T-helper 2 cell (primary cell): ENCODE measurements at places on chromosomes 2 and 18.

DNA sequence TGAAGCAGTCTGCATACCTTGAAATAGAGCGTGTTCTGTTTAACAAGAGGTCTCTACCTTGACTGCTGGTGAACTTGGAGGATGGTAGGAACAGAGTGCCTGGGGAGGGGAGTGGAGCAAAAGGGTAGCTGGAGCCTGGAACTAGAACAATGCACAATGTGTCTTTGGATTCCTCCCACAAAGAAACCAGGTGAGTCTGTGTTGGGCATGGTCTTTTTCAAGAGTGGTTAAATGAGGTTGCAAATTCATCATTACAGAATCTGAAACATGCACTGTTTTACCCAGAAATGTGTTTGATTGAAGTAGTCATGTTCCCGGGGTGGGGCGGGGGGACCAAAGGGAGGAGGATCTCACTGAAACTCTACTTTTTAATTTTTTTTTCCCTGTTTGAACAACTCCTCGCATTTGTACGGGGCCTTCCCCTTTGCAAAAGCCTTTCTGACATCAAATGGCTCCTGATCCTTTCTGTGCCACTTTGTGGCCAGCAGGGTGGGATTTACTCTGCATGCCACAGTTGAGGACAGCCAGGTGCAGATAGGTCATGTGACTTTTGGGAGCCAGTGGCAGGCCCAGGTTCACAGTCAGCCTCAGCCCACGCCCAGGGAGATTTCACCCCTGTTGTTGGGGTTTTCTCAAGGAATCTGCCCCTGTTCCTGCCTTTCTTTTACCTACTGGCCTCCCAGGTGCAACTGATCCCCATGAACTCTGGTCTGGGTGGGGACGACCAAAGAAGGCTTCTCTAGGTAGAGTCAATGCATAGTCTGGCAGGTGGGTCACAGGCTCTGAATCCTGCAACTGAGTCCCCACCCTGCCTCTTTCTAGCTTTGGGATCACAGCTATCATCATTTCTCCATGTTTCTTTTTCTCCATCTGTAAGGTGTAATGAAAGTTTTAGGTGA, 28.2 kb downstream of the MYCN start:
- DNase-seq = peak; percentile 7

GRCh38 chr2:127177617-127178263, 42.4 kb downstream of the CYP27C1 start:
- DNase-seq = no peak

- DNase-seq = peak; percentile 93
These were observed 56.0 kb downstream of the TMEM247 start for GRCh38 chr2:46535360-46535759.

GRCh38 chr18:23306822-23307221, 146.3 kb upstream of the RIOK3 start:
- no peak for DNase-seq

DNA sequence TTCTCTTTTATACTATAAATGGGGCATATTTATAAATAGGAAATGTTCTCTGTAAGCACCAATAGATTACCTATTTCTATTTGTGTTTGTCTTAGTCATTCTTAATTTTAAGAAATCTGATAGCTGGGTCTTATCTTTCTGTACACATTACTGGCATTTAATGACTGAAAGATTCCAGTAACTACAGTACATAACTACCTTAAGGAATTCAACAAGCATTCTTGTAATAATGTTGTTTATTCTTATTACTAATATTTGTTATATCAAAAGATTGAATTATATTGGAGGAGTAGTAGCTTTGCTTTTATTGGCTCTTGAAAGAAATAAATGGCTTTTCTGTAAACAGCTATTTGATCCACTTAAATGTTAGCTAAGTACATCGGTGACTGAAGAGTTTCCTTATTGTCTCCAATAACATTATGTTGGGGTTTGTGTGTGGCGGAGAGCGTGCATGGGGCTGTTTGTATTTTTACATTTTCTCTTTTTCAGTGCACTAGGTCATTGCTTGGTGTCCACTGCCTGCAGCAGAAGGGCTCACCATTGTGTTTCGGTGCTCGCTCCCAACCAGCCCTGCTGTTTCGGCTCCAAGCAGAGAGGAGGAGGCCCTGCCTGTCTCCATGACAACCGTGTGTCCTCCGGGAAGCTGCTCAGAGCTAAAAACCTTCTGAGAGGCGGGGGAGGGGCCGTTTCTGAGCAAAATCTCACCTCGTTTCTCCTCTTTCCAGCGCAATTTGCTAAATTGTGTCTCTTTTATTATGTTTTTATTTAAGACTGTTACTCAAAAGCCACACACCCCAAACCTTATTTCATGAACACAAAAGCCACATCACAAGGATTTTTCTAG, 112.5 kb upstream of the SLC38A11 start:
- no peak for DNase-seq

DNA sequence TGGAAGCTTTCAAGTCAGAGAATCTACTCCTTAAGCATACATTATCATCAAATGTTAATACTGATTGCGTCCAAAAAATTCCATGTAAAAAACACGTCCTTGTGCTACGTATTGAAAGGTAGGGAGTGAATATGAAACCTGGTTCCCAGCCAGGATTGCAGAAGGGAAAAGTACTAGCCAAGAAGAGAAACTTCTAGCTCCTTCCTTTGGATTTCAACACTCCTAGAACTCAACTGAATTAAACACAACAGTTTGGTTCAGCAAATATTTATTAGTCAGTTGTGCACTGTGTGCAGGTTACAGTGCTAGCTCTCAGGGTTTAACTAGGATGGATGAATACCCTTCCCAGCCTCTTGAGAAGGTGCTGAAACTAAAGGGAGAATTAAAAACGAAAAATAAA, 33.9 kb upstream of the FHL2 start:
- DNase-seq = no peak

DNA sequence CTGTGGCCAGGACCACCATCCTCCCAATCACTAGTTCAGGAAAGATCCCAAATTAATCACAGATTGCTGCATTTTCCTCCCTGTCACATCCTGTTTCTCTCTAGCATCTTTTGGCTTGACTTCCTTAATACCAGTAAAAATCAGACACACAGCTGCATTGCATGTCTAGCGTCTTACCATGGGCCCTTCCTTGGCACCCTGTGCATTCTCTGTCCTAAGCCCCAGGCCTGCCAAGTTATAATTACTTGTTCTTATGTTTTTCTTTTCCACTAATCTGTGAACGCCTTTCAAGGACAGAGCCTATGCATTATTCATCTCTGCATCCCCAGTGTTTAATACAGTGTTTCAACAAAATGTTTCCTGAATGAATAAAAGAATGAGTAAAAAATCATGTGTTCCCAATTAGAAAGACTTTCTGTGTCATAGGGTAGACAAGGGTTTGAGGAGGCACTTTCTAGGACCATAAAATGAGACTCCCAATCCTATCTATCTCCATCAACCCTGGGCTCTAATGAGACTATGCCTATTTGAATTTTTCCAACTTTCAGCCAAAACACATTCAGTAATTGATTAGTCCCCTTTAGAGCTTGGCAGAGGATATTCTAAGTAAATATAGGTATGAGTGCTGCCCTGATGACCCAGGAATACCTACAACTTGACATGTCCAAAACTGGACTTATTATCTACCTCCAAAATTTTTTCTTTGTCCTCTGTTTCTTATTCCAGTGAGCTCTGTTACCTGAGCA, 10.3 kb upstream of the NT5C1B start:
- no peak for DNase-seq

DNA sequence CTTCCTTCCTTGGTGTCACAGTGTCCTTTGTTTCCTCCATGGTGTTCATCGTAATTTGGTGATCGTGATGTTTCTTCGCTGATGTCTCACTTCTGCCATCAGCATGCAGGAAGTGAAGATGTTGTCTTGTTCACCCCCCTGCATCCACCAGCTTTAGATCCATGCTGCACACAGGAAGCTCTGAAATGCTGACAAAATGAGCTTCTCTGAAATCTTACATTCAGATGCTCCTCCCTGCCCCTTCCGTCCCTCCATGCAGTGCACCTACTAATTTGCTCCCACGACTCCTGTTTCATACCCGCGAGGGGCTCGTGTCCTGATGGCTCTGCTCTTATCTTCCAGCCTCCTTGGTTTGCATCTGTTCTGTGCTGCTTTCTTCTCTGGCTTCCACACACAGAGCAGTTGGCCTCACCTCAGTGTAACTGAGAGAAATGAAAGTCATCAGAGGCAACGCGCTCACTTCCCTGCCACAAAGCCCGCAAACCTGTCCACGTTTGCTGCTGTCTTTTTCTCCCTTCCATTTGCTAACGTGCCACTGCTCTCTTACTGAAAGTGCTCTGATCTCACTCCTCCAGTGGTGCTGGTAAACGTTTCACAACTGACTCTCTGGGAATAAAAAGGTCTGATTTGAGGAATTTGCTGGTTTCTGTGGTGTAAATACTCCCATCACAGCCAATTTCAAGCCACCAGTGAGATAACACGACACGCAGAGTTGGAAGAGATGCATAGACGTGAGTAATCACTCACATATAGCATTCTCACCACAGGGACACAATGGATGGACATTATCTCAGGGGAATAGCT, 41.0 kb upstream of the MGAT4A start:
- peak; percentile 94 for DNase-seq

DNA sequence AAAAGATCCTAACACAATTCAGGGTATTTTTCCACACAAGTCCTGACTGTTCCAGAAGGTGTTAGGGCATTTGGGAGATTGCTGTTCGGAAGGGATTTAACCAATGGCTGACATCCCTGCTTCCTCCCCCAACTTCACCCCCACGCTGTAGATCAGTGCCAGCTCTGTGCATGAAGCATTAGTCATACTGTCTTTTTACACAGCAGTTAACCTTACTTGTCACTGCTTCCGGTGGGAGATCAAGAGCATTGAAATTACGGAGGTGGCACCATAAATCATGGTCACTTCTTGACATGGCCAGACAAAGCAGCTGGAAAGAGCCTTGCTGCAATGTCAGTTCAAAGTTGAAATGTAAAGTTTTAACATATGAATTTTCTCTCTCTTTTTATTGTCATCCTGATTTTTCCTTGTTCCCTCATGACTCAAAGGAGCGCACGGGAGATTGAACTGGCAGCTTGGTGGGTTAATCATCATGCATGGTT, 70.2 kb downstream of the HRH4 start:
- DNase-seq = peak; percentile 33

DNA sequence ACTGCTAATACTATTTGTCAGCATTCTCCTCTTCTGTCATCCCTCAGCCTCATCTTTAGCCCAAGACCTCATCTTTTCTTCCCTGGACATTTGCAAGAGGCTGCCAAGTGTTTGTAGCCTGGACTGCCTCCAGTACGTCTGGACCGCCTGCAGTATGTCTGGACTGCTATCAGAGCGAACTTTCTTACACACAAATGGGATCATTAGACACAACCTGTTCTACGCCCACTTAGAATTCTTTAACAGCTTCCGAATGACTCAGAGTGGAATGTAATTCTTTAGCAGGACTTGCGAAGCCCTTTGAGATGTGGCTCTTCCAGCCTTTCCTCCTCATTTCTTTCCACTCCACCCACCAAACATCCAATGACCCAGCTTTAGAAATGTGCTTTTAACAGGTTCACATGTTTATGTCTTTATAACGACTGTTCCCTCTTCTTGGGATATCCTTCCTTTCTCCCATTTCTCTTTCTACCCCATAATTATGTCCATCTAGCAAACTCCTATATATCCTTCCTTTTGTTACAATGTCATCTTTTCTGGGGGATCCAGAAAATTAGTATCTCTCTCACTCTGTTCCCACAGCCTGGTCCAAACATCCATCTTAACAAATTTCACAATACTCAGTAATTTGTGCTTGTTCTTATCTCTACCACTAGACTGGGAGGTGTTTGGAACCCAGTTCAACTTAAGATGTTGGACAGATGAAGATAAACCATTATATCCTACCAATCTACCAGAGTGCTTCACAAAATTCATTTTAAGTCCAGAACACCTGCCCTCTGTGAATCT, 171.3 kb upstream of the PGAP1 start:
- no peak for DNase-seq

- DNase-seq = no peak
These were observed 8.6 kb upstream of the LRP1B start for GRCh38 chr2:142139384-142139783.
